Caco-2 (cell line): ENCODE measurements at places on chromosomes 5 and 9.
A peak's percentile ranks its signal among the peaks of the same experiment; 100 is the strongest.

DNA sequence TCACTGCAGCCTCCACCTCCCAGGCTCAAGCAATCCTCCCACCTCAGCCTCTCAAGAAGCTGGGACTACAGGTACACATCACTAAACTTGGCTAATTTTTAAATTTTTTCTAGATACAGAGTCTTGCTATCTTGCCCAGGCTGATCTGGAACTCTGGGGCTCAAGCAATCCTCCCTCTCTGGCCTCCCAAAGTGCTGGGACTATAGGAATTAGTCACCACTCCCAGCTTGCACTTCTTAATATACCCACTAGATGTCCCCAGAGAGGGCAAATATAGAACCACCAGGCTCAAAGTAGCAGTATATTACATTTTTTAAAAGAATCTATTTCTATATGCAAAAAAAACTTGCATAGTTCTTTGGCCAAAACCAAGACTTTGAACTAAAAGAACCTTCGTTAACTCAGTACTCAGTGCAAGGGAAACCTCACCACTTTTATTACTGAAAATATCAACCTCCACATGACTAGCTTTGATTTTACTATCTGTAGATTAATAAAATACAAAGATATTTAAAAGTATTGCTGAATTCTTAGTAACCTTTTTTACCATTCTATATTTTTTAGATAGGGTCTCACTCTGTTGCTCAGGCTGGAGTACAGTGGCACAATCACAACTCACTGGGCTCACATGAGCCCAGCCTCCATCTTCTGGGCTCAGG is 25.8 kb upstream of the HSD17B3 start:
- peak; percentile 52 for DNase-seq

DNA sequence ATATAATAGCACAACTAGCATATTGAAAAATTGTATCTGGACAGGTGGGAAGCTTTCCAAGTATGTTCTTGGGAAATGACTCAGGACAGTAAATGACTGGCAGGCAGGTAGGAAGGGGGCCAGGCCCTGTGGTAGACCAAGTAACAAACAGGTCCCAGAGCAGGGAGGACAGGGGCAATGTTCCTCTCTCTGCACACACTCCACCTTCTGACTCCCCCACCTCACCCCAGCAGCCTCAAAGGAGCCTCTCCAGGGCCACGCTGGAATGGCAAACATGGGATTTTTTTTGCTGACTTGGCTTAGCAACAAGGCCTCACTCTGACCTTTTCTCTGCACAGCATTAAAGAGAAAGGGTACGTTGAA is 31.1 kb upstream of the IQGAP2 start:
- peak; percentile 55 for DNase-seq

GRCh38 chr5:172098046-172098445 is 90.0 kb downstream of the STK10 start:
- no peak for DNase-seq

DNA sequence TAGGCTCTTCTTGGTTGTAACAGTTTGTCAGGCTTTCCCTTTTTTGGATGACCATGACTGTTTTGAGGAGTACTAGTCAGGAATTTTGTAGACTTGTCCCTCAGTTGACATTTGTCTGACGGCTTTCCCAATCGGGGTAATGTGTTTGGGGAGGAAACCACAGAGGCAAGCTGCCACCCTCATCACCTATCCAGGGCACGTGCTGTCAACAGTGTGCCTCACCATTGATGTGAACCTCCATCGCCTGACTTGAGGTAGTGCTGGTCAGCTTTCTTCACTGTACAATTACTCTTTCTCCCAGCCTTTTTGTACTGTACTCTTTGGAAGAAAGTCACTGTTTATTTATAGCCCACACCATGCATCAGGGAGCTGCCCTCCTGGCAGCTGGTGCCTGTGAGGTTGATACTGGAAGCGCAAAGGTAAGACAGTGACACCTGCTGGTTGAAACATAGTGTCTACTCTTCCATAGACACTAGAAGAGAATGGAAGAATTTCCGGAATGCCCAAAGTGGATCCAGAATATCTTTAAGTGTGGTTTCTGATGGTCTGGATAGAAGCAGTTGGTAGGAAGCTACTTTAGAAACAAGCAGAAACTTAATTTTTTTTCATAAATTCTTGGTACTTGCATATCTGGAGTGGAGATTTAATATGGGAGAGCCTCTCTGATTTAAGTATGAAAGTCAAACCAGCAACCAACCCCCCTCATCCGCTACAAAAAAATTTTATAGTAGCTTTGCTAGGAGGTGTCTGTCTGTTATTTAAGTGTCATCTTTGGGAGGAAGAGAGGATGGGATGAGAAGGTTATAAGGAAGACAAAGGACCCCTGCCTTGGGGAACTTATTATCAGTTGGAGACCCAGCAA is 69.3 kb downstream of the SNX30 start:
- peak; percentile 57 for DNase-seq

GRCh38 chr9:71302776-71303175 is 181.4 kb upstream of the TRPM3 start:
- DNase-seq: no peak

DNA sequence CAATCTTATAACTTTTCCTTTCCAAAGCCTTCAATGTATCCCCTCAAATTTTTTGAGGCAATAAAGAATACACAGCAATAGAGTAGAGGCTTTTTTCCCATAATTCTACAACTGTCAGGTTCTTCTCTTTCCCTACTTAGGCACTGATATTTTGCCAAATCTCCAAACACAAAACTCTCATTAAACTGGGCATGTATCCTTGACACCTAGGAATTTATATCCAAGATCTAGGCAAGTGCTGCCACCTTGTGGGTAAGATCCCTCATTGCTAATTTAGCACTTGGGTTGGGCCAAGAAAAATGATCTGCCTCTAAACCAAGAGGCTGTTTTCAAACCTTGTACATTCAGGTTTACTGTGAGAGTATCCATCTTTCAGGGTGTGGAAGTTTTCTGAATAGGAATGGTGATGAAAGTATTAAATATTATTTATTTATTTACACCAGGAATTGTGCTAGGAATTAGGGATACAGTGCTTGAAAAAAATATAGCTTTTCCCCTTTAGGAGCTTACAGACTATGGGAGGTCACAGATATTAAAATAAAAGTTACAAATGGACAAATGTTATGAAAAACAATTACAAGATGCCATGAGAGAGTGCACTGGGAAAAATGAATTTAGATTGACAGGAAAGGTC is 17.6 kb downstream of the TSTD2 start:
- DNase-seq: peak; percentile 68

DNA sequence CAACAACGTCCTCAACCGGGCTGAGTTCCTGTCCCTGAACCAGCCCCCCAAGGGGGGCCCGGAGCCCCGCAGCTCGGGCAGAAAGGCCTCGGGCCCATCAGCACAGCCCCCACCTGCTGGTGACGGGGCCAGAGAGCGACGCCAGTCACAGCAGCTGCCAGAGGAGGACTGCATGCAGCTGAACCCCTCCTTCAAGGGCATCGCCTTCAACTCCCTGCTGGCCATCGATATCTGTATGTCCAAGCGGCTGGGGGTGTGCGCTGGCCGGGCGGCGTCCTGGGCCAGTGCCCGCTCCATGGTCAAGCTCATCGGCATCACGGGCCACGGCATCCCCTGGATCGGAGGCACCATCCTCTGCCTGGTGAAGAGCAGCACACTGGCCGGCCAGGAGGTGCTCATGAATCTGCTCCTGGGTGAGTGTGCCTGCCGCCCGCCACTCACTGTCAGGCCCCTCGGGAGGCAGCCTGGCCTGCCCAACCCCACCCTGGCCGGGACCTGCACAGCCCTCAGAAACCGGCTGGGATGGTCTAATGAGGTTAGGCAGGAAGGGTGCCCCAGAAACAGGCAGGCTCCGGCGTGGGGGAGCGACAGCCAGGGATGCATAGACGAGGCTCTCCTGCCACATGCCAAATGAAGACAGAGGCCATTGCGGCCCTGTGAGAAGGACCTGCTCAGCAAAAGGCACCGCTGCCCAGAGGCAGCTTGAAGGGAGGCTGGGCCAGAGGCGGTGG is 678 bp downstream of the PLPP7 start:
- DNase-seq: no peak

DNA sequence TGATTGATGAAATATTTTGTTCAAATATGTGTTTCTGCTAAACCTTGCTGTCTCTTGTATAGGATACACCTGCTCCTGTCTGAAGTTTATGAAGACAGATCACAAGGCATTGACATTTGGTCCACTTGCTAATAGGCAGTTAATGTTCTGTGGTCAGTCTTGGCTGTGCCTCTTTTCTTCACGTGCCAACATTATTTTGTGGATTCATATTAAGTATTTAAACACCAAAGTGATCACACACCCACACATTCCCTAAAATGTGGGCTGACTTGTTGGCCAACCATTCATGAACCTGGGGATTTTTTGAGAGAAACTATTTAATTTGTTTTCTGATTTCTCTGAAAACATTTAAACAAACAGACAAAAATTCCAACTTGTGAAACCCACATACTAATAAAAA is 33.7 kb downstream of the ZNF462 start:
- DNase-seq: no peak

GRCh38 chr5:110058175-110058574 is 368.4 kb downstream of the MAN2A1 start:
- no peak for DNase-seq

GRCh38 chr5:39266442-39266841 is 47.1 kb upstream of the FYB1 start:
- DNase-seq: no peak

DNA sequence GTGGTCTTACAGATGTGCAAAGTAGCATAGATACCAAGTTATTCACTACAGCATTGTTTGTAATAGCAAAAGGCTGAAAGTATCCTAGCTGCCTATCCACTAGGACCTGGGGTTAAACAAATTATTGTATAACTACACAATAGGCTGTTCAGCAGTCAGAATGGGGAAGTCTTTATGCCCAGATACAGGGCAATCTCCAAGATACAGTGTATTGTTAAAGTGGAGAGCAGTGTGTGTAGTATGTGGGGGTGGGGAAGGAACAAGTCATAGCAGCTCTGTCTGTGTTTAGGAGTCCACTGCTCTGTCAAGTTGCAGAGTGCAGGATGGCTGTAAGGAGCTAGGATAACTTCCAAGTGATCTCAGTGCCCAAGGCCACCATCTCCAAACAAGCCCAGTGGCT is 5.5 kb downstream of the PCYOX1L start:
- no peak for DNase-seq

GRCh38 chr5:57824047-57824446 is 341.4 kb upstream of the ACTBL2 start:
- DNase-seq: no peak

GRCh38 chr5:26205121-26205520 is 833.3 kb downstream of the CDH9 start:
- DNase-seq: no peak

GRCh38 chr5:11062397-11062796 is 301.4 kb upstream of the DAP start:
- DNase-seq: no peak

DNA sequence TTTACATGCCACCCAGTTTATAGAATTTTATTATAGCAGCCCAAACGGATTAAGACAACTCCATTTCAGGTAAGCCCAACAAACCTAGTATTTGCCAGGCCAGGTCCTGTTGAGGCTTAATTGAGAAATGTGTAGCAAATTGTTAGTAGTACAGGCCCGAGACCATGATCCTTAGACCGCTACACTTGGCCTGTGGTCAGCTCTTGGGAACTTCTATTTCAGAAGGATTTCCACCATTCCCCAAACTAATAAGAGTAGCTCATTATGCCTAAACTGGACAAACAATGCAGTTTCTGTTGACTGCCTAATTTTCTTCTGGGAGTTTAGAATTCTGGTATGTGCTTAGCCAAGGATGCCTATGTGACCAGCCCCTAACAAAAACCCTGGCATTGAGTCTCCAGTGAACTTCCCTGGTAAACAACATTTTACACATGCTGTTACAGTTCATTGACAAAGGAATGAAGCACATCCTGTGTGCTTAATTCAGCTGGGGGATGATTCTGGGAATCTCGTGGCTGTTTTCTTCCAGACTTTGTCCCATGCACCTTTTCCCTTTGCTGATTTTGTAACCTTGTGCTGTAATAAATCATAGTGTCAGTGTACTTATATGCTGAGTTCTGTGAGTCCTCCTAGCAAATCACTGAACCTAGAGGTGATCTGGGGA is 5.6 kb upstream of the GPX3 start:
- no peak for DNase-seq

- no peak for DNase-seq
Measured at GRCh38 chr5:69042500-69042899, 51.3 kb upstream of the SLC30A5 start.

DNA sequence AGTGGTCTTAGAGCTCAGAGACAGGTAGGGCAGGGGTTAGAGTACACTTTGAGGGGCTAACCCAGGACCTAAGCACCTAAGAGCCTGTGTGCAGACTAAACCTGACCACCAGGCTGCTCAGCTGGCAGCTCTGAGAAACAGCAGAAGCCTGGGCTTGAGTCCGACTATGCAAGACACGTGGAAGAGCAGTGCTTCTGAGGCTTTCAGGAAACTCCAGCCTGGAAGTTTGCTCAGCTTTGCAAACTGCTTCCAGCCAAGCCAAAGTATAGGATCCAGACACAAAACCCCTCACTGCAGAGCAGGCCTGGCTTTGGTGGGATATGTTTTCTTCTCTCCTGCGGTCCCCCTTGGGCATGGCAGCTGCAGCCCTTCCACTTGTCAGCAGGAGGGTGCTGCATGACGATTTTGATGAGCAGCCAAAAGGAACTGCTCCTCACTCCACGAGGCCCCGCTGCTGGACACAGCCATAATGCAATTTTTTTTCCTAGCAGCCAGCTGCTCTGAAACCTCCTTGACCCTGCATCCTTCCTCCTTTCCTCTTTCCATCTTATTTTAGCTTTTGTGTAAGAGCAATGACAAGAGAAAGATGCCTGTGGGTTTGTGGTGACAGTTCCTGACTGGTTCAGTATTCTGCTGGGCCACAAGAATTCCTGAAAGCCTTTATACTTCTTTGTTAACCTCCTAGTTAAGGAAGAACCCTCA is 123.1 kb downstream of the LIFR start:
- no peak for DNase-seq

DNA sequence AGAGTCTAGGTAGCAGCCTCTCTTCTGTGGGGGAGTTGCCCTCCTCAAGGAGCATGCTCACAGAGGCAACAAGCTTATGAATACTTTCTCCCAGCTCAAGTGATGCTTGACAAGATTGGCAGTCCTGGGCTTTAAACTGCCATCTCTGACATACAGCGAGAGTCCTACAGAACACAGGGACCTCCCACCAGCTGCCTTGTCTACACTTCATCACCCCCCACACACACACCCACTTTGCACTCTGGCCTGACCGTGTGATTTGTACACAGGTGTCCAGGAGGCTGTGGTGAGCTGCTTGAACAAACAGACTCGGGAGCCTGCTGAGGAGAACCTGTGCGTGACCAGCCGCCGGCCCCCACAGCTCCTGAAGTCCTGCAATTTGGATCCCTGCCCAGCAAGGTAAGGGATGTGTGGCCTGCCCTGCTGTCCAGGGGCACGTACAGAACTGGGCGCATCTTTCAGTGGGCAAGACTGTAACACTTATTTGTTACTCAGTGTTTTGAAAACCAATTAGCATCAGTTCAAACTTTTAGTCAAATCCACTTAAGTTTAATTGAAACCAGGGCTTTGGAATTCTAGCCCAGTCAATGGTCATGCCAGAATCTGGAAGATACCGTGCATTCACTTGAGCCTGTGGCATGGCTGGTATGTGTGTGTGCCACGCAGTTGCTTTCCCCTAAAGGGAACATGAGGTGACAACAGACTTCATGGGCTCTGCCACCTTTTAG is 247.5 kb downstream of the ADAMTSL1 start:
- no peak for DNase-seq

- no peak for DNase-seq
Measured at GRCh38 chr5:143757116-143757515, 54.8 kb upstream of the HMHB1 start.
